ENCODE measurements at places on chromosomes 1 and 21. TPM values are rescaled to one million over a fixed set of nuclear protein-coding genes. Genes with fewer than 3 reads are reported as not detected.

DNA sequence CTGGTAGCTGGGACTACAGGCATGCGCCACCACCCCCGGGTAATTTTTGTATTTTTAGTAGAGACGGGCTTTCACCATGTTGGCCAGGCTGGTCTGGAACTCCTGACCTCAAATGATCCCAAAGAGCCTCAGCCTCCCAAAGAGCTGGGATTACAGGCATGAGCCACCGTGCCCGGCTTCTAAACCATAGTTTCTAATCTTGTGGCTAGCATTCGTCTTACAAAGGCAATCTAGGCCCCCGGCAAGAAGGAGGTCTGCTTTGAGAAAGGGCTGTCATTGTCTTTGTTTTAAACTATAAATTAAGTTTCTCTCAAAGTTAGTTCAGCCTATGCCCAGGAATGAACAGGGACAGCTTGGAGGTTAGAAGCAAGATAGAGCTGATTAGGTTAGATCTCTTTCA is 10.3 kb upstream of the L1TD1 start:
- no peak for DNase-seq

DNA sequence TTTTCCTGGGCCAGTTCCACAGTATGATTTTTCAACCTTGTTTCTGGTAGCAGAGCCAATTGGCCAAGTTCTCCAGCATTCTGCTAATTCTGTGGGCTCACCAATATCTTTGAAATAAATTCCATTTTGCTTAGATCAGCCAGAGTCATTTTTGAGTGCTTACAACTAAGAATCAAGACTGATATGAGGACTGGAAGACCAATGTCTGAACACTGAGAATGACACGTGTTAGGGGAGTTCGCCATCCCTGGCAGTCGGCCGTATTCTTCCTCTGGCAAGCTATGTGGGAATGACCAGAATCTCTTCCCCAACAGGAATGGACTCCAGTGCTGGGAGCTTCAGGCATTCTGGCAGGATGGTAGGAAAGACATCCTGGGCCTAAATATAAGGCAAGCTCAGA is 4.9 kb upstream of the TENT5C start:
- DNase-seq, result no peak

GUCA2B gene
- not detected for polyA plus RNA-seq

DNA sequence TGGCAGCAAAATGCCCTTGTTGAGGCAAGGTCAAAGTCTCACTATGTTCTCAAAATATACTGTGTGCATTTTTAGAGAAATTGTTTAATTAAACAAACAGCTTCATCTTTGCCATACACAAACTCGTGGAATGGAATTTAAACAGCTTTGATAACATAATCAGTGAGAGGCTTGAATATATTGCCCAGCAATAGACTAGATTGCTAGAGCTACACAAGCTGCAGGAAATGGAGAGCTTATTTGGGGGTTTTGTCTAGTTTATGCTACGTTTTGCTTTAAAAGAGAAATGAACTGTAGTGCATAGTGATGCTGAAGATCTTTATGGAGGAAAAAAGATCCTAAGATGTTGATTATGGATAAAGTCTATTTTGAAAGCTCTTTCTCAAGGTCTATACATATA is 166.8 kb upstream of the HMCN1 start:
- no peak for DNase-seq

GRCh38 chr21:41610042-41610839 is 102.3 kb upstream of the TMPRSS2 start:
- DNase-seq, result no peak

All from renal pelvis (tissue), 12 donors.